Heart left ventricle (tissue), 16 donors: ENCODE measurements at places on chromosomes 7 and 10. TPM values are rescaled to one million over a fixed set of nuclear protein-coding genes. Genes with fewer than 3 reads are reported as not detected.

Gene GRM3
- total RNA-seq: not detected

DNA sequence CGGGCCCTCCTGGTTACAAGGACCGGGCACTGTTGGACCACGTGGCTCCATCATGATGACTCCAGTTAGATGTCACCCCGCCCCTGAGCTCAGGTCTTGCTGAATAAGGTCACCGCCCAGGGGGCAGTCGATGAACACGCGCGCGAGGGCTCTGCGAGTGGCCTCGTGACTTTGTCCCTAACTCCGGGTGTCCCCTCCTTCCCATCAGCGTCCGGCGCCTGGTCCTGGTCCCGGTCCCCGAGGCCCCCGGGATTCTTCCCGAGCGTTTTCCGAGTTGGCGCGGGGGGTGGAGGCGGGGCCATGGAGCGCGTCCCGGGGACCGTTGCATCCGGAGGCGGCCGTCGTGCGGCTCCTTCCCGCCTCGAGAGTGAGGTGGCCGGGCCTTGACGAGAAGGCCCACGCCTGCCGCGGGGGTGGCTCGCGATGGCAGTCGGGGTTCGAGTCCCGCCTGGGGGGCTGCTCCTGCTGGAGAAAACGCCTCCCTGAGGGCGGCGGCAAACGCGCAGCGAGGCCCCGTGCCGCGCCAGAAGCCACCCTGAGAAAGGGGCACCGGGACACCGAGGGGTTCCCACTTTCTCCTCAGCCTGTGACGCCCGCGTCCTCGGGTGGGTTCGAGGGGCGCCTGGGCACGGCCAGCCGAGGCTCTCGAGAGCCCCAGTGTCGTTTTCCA lies 569 bp upstream of the NPTX2 start:
- no peak for DNase-seq

DNA sequence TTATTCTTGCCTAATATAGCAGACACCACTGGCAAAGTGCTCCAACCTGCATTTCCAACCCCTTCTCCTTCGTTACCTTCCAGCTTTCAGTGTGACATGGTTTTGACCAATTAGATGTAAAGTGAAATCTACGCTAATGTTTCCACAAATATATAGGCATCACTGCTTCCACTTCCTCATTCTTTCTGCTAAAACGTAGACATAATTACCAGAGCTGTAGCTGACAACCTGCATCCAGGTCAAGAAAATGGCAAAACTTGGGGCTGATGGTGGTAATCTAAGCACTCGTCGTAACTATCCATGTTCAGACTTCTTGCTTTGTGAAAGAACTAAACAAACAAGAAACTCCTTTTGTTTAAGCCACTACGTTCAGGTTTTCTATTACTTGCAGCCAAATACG lies 41.8 kb upstream of the COL1A2 start:
- no peak for DNase-seq

DNA sequence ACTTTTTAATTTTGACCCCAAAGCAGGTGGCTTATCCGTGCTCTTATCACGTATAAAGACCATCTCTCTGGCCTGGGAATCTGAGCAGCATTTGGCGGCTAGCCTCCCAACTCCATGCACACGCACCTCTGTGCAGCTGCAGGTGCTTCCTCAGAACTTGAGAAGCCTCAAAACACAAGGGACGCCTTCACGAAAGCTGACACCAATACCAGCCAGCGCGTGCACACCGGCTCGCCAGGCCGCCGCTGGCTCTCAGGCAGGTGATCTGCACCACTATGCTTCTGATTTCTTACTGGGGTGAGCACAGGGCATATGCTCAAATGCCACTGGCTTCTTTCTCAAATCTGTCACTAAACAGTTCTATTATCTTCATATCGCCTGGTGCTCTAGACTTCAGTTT lies 145.0 kb downstream of the PARD3 start:
- DNase-seq: no peak
